ENCODE measurements at places on chromosomes 3 and 15. TPM values are rescaled to one million over a fixed set of nuclear protein-coding genes. Genes with fewer than 3 reads are reported as not detected.

DNA sequence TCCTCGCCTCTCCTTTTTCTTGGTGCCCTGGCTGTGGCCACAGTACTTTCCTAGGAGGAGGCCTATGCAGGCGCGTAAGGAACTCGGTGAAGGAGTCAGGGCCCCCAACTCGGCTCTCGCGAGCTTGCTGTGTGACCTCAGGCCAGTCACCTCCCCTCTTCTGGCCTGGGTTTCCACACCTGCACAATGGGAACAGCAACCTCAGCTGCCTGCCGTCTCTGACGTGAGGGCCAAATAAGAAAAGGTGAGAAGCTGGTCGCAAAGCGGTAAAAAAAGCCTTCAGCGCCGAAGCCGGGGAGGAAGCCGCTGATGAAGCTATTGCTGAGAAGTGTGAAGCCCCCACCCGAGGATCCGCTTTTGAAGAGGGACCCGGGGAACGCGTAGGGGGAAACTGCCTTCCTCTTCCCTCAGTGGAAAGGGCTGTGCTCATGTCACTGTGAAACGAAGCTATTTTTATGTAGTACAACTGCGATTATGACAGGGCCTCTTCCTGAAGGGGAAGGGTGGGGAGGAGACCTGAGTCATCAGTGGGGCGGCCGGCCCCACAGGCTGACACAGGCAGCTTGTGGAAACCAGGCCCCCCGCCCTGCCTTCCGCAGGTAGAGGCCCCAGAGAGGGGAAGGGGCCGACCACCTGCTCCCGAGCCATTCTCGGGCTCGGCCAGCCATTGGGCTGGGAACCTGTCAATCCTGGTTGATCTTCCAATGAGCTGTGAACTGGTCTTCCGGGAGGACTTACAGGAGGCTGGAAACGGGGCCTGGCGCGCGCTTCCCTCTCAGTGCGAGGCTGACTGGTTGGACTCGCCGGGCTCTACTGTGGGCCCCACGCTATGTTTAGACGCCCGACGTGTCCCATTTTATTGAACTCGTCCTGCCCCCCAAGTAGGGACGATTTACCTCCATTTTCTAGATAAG, 18.0 kb upstream of the ANKDD1A start:
- H3K27ac ChIP-seq: peak overlapping the region; percentile 86
- no peaks in the 10 kb centered on the region for H3K27me3 ChIP-seq
- peak; percentile 84 for DNase-seq

DNA sequence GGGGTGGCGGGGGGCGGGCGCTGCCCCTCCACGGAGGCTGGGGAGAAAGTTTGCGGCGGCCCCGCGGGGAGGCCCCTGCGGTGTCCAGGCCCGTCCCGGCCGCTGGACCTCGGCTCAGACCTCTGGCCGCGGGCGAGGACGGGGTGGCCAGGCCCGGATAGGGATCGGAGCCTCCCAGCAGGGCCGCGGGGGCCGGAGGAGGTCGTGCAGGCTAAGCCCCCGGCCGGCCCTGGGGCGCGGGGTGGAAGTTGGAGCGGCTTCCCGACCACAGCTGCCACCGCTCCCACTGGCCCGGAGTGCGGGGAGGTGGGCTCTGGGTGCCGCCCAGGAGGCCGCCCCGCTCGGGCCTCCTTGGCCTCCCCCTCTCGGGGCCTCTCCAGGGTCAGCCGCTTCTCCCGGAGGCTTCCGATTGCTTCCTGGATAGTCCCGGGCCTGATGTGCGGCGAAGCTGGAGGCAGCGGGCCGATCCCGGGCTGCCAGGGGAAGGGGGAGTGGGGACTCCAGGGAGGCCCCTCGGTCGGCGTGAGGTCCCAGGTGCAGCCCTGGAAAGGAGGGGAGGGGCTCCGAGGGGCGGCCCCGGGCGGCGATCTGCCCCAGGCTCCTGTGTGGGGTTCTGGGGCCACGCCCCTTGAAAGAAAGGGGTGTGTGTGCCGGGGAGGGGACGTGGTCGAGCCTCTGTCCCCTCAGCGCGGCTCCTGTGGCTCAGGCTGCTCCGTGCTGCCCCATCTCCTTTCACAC, 907 bp downstream of the PLXNA1 start:
- DNase-seq: peak; percentile 41
- no peak overlapping the region for H3K27ac ChIP-seq
- H3K4me3 ChIP-seq: peak overlapping the region; percentile 39
- H3K36me3 ChIP-seq: no peaks in the 10 kb centered on the region

- H3K27ac ChIP-seq: no peak overlapping the region
Observed at GRCh38 chr3:57079474-57079831, 19.0 kb downstream of the SPATA12 start.

- H3K27me3 ChIP-seq: no peaks in the 10 kb centered on the region
- DNase-seq: no peak
- H3K36me3 ChIP-seq: no peaks in the 10 kb centered on the region
- no peaks in the 10 kb centered on the region for H3K4me1 ChIP-seq
- H3K4me3 ChIP-seq: no peak overlapping the region
Observed at GRCh38 chr3:111080413-111080812, 8.8 kb downstream of the NECTIN3 start.

- no peaks in the 10 kb centered on the region for H3K36me3 ChIP-seq
- no peaks in the 10 kb centered on the region for H3K4me1 ChIP-seq
- no peaks in the 10 kb centered on the region for H3K27me3 ChIP-seq
- H3K27ac ChIP-seq: no peak overlapping the region
Observed at GRCh38 chr3:188860147-188860546, 311.6 kb upstream of the TPRG1 start.

GRCh38 chr3:112751061-112751460, 95.6 kb downstream of the CD200R1L start:
- H3K27ac ChIP-seq: no peak overlapping the region
- no peaks in the 10 kb centered on the region for H3K4me1 ChIP-seq
- no peak overlapping the region for H3K4me3 ChIP-seq
- H3K36me3 ChIP-seq: no peaks in the 10 kb centered on the region

DNA sequence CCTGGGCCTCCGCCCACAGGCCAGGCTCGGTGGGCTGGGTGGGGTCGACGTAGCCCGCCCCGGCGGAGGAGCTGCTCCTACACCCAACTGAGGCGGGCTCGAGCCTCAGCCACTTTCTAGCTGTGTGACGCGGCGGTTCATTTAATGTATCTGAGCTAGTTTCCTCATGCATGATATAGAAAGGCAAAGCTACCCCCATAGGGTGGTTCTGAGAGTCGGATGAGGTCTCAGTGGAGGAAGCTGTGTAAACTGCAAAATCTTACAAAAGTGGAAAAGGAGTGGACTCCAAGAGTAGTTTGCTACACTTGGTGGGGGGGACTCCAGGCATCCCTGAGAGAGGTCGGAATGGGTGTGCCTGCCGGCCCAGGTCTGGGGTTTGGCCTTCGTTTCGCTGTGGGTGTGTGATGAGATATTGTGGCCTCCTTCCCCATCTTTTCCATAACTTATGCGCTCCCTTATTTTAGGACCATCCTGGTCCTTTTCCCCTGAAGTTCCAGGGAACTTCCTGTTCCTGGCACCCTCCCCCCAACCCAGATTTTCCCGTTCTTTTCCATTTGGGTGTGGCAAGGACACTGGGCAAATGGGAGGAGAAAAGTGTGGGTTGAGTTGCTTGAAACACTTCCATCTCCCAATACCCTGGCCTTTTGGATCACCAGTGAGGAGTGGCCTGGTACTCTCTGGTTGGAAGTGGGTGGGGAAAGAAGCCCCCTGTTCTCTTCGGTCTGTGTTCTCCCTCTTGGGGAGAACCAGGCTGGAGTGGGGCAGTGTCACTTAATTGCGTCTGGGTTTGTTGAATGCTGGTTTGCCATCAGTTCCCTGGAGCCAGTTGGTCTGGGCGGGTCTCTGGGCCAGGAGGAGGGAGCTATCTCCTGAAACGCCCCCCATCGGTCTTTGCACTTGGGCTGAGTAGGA, 1.1 kb downstream of the PDIA5 start:
- no peaks in the 10 kb centered on the region for H3K36me3 ChIP-seq
- H3K27me3 ChIP-seq: no peaks in the 10 kb centered on the region
- H3K4me1 ChIP-seq: peaks cover 14% of the 10 kb centered on the region

The MYZAP gene
- not detected for total RNA-seq

- H3K4me1 ChIP-seq: no peaks in the 10 kb centered on the region
- no peak overlapping the region for H3K4me3 ChIP-seq
Observed at GRCh38 chr3:181564222-181564621, 147.5 kb upstream of the SOX2 start.

DNA sequence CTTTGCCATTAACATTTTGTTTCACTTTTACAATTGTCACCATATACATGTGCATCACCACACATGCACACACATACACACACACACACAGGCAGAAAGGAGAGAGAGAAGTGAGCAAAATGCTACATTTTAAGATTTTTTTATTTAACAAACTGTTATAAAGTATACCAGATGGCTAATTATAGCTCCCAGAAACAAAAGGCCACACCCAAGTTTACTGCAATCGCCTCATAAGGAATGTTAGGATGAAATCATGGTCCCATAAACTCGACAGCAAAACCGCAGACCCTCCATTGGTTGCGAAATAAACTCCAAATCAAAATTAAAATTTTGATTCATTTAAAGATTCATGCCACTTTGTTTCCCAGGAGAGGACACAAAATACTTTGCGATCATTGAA, 16.1 kb upstream of the C15orf61 start:
- no peak overlapping the region for H3K4me3 ChIP-seq

GRCh38 chr3:53730576-53730975, 115.6 kb downstream of the CHDH start:
- no peaks in the 10 kb centered on the region for H3K4me1 ChIP-seq
- no peak for DNase-seq
- H3K27me3 ChIP-seq: peaks cover 5% of the 10 kb centered on the region

DNA sequence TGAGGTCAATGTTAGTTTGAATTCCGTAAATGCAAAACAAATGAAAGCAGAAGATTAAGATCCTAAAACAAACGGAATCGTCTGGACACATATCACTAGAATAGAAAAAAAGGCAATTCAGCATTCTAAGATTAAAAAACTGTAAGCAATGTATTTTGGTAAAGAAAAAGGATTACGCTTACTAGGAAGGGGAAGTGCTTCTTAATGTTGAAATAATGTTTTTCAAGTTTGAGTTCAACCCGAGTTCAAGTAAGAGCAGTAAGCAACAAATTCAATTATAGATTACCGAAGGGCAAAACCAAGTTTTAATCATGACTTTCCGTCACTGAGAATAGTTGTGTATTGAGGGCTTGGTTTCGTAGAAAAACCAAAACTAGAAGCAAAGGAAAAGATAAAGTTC, 637 bp downstream of the CIP2A start:
- H3K4me3 ChIP-seq: peak overlapping the region; percentile 88
- no peak for DNase-seq
- peak overlapping the region; percentile 90 for H3K27ac ChIP-seq

The A4GNT gene
- total RNA-seq: not detected

The CD80 gene
- total RNA-seq: 16.8 TPM

The RHOV gene
- total RNA-seq: 0.24 TPM

DNA sequence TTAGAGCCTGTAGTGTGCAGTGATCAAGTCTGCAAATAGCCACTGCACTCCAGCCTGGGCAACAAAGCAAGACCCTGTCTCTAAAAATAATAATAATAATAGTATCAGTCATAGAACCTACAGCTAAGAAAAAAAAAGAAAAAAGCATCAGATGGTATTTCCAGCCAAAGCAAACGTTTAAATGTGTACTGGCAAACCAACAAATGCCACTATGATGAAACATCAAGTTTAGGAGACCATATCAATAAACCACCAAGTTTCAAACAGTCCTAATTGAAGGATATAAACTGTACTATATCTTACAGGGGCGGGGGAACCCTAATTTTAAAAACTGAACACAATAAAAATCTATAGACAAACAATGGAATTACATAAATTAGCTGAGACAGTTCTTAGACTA, 6.4 kb downstream of the UBP1 start:
- no peak for DNase-seq
- H3K4me3 ChIP-seq: no peak overlapping the region
- peaks cover 58% of the 10 kb centered on the region for H3K4me1 ChIP-seq

The SEC62 gene
- total RNA-seq: 66.7 TPM

- no peaks in the 10 kb centered on the region for H3K36me3 ChIP-seq
- DNase-seq: no peak
Observed at GRCh38 chr3:178100908-178101307, 435.3 kb upstream of the KCNMB2 start.

DNA sequence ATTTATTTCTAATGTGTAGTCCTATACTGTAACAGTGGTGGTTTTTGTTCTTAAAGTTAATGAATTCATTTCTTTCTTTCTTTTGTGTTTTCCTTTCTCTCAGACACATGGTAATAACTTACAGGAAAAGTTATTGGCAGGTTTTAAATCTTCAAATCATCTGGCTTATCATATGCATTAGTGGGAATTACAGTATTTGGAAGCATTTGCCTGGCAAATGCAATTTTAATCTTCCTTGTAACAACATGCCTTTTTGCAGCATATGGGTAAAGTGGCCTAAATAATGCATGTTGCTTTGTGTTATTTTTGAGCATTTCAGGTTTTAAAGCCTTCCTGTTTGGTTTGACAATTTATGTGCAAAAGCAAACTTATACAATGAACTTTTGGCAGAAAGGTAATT, 66.8 kb downstream of the GALK2 start:
- no peak overlapping the region for H3K27ac ChIP-seq
- no peaks in the 10 kb centered on the region for H3K27me3 ChIP-seq
- H3K4me3 ChIP-seq: no peak overlapping the region
- no peaks in the 10 kb centered on the region for H3K4me1 ChIP-seq
- peaks cover 5% of the 10 kb centered on the region for H3K36me3 ChIP-seq

- H3K4me3 ChIP-seq: no peak overlapping the region
- no peaks in the 10 kb centered on the region for H3K36me3 ChIP-seq
- no peaks in the 10 kb centered on the region for H3K27me3 ChIP-seq
- no peak overlapping the region for H3K27ac ChIP-seq
- DNase-seq: no peak
Observed at GRCh38 chr15:35286721-35287120, 201.6 kb upstream of the NANOGP8 start.

GRCh38 chr15:50238255-50238654, 27.3 kb downstream of the HDC start:
- no peaks in the 10 kb centered on the region for H3K27me3 ChIP-seq
- no peaks in the 10 kb centered on the region for H3K36me3 ChIP-seq
- H3K4me3 ChIP-seq: no peak overlapping the region
- no peak overlapping the region for H3K27ac ChIP-seq
- H3K4me1 ChIP-seq: no peaks in the 10 kb centered on the region

The LCTL gene
- not detected for total RNA-seq

DNA sequence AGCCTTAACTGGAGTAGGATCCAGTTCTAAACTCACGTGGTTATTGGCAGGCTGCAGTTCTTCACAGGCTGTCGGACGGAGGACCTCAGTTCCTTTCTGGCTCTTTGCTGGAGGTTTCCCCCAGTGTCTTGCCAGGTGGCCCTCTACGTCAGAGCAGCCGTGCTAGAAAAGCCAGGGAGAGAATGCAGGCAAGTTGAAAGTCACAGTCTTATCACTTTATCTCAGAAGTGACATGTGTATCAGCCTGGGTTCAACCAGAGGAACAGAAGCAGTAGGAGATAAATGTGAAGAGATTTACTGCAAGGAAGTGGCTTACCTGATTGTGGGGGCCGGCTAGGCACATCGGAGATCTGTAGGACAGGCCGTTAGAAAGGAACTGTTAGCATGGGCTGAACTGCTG, 125.3 kb upstream of the BNIP2 start:
- no peaks in the 10 kb centered on the region for H3K27me3 ChIP-seq
- H3K4me1 ChIP-seq: peaks cover 16% of the 10 kb centered on the region
- no peaks in the 10 kb centered on the region for H3K36me3 ChIP-seq
- DNase-seq: peak; percentile 60
- H3K27ac ChIP-seq: no peak overlapping the region

The C2CD4A gene
- total RNA-seq: 0.09 TPM
